Aorta (tissue), 5 donors: ENCODE measurements at places on chromosomes 2 and 18.

DNA sequence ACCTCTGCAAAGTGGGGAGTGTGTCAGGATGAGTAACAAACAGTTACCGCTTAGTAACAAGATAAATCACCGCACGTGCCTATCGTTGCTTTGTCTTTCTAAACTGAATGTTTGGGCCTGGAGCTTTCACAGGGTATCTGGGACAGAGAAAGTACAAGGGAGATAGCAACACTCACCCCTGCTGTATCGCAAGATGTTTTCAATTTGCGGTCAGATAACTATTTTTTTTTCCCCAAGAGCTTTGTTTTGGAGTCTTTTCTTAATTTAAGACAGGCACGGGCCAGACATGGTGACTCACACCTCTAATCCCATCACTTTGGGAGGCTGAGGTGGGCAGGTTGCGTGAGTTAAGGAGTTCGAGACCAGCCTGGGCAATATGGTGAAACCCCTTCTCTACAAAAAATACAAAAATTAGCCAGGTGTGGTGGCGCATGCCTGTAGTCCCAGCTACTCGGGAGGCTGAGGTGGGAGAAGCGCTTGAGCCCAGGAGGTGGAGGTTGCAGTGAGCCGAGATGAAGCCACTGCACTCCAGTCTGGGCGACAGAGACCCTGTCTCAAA lies 146.6 kb downstream of the GBX2 start:
- H3K27ac ChIP-seq: no peak overlapping the region
- no peaks in the 10 kb centered on the region for H3K4me1 ChIP-seq
- no peaks in the 10 kb centered on the region for H3K36me3 ChIP-seq

DNA sequence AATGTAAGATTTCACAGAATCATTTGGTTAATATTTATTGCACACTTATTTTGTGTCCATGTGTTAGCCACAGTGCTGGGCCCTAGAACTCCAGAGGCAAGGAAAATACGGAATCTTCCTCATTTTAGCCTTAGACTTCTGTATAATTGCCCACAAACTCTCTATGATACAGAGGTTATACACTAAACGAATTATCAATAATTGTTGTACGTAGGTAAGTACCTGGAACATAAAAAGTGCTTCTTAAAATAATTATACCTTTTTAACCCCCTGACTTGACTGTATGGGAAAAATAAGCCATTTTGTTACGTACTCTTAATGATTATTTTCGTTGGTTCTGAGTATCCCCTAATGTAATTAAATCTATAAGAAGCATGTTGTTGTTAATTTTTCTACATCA lies 119.4 kb downstream of the ARHGAP15 start:
- H3K4me3 ChIP-seq: no peak overlapping the region
- no peaks in the 10 kb centered on the region for H3K4me1 ChIP-seq
- DNase-seq: no peak
- H3K27me3 ChIP-seq: no peaks in the 10 kb centered on the region
- no peak overlapping the region for H3K27ac ChIP-seq

- no peaks in the 10 kb centered on the region for H3K4me1 ChIP-seq
- no peak overlapping the region for H3K4me3 ChIP-seq
- H3K27ac ChIP-seq: no peak overlapping the region
- H3K27me3 ChIP-seq: no peaks in the 10 kb centered on the region
- no peaks in the 10 kb centered on the region for H3K36me3 ChIP-seq
- no peak for DNase-seq
Observed at GRCh38 chr2:74694281-74694680, 40.2 kb downstream of the SEMA4F start.

DNA sequence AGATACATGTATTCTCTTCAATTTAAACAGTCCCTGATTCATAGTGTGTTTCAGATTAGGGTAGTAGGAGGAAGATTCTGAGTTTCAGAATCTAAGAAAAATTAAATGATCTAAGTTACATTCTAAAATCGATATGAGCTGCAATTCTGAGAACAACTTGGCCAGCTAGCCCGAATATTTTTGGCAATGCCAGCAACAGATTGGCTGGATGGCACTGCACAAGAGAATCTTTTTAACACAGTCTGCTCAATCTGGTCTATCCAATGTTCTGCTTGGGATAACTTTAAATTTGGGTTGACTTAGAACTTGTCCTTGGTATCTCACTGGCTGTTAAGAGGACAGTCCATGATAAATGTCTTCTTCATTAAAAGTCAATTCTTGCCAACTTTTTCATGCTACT lies 853.9 kb downstream of the NRXN1 start:
- H3K27me3 ChIP-seq: no peaks in the 10 kb centered on the region
- H3K4me3 ChIP-seq: no peak overlapping the region
- no peak for DNase-seq
- H3K27ac ChIP-seq: no peak overlapping the region
- no peaks in the 10 kb centered on the region for H3K4me1 ChIP-seq
- H3K36me3 ChIP-seq: no peaks in the 10 kb centered on the region

GRCh38 chr2:199463708-199464605 lies 6.2 kb upstream of the SATB2 start:
- no peaks in the 10 kb centered on the region for H3K4me1 ChIP-seq
- H3K36me3 ChIP-seq: no peaks in the 10 kb centered on the region
- no peaks in the 10 kb centered on the region for H3K27me3 ChIP-seq
- no peak overlapping the region for H3K4me3 ChIP-seq
- peak; percentile 78 for DNase-seq

- no peak for DNase-seq
- peak overlapping the region; percentile 80 for H3K27ac ChIP-seq
- no peak overlapping the region for H3K4me3 ChIP-seq
- H3K4me1 ChIP-seq: peaks cover 9% of the 10 kb centered on the region
Observed at GRCh38 chr2:145007960-145008263, 488.0 kb upstream of the ZEB2 start.

DNA sequence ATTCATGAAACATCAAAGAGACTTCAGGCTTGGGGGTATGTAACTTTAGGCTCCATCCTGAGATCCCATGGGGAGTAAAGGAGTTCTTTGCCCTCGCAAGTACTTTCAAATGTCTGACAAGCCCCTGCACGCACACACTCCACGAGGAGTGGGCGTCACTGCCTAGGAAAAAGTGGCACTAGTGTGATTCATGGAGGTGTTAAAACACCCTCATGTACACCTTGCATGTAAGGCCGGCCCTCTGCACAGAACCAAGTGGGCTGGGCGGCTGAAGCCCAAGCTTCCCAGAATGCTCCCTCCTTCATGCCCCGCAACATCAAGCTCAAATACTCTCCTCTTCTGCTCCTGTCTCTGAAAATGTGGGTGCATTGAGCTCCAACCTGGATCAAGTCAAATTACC lies 7.8 kb downstream of the HS1BP3 start:
- DNase-seq: no peak
- H3K27ac ChIP-seq: no peak overlapping the region
- H3K27me3 ChIP-seq: no peaks in the 10 kb centered on the region
- H3K36me3 ChIP-seq: peaks cover 3% of the 10 kb centered on the region

DNA sequence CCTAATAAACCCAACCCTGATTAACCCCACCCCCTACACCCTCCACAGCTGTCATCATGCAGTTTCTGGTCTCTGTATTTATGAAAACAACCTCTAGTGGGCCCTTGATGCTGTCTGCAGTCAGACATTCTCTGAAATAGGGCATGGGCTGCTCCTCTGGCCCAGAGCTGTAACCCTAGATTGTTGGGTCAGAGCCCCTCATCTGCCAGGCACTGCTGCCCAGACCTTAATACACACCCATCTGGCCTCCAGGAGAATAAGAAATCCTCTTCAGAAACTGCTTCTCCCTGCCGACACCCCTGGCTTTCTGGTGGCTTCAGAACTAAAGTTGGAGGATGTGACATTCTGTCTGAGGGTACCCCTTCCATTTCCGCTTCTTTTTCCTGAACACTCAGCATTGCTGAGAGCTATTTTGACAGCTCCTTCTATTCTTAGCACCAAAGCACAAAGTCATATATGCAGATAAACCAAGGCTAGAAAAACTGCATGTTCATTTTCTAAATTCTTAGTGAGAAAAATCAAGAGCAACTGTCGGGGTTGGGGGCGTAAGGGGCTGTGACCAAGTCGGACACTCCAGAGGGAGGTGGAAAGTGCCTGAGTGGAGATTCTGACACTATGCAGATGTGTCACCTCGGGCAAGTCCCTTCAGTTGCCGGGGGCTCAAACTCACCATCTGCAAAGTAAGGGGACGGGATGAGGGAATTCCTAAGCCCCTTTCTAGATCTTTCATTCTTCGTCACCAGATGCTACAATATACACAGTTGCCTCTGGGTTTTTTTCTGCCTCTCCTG lies 28.7 kb downstream of the SRSF7 start:
- no peak for DNase-seq
- no peaks in the 10 kb centered on the region for H3K27me3 ChIP-seq
- no peak overlapping the region for H3K27ac ChIP-seq
- no peaks in the 10 kb centered on the region for H3K4me1 ChIP-seq

DNA sequence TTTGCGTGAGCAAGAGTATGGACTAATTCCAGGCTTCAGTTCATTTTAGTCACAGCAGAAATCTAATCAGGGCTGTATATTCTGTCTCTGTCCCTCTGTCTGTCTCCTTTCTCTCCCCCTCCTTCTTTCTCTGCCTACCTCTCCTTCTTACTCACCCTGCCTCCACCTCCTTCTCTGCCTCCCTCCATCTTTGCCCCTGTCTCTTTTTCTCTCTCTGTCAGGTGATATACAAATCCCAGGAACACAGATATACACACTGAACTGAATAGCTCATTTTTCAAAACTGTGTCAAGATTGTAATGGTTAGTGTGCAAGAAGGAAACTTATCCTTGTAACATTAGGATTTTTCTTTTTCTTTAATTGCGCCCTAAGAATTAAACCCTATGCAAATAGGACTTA lies 32.5 kb downstream of the SLC8A1 start:
- peak overlapping the region; percentile 36 for H3K27ac ChIP-seq
- no peaks in the 10 kb centered on the region for H3K36me3 ChIP-seq
- peaks cover 7% of the 10 kb centered on the region for H3K4me1 ChIP-seq
- no peak overlapping the region for H3K4me3 ChIP-seq
- no peak for DNase-seq
- H3K27me3 ChIP-seq: no peaks in the 10 kb centered on the region
